Suppressor macrophage treated with lipopolysaccharide for 1 hour (primary cell): ENCODE measurements at places on chromosomes 3 and 15.

DNA sequence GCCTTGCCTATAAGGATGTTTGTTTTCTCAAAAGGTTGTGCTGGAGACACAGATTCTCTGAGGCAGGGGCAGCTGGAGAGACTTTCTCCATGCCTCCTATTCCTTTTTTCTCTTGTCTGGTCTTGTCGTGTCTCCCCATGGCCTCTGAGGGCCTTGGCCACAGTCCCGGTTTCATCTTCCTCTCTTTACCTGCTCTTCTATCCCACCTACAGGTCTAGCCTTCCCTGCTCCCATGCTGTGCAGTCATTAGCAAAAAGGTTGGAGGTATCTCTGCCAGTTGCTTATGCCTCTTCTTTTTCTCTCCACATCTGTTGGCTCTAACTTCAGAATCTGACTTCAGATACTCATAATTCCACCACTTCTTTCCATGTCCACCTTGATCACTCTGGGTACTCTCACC lies 191.1 kb downstream of the IL20RB start:
- DNase-seq = no peak

DNA sequence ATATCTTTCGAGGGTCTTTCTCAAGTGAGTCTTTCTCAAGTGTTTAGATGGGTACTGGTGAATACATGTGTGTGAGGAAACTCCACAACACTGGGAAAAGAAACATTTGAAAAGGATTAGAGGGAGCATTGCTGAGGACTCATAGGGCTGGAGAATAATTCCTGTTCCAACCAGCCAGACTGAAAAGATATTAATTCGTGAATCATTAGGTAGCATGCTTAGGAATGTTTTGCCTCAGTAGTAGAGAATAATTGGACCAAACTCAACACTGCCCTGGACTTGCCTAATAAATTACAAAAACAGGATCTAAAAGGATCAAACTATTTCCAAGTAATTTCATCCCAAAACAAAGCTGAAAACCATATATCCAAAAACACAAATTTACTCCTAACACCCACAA lies 17.3 kb downstream of the PP2D1 start:
- DNase-seq = no peak

- DNase-seq = peak; percentile 18
Measured at GRCh38 chr3:184230081-184230602, 757 bp downstream of the VWA5B2 start.

GRCh38 chr3:37752649-37753025 lies 109.0 kb upstream of the CTDSPL start:
- DNase-seq = no peak

DNA sequence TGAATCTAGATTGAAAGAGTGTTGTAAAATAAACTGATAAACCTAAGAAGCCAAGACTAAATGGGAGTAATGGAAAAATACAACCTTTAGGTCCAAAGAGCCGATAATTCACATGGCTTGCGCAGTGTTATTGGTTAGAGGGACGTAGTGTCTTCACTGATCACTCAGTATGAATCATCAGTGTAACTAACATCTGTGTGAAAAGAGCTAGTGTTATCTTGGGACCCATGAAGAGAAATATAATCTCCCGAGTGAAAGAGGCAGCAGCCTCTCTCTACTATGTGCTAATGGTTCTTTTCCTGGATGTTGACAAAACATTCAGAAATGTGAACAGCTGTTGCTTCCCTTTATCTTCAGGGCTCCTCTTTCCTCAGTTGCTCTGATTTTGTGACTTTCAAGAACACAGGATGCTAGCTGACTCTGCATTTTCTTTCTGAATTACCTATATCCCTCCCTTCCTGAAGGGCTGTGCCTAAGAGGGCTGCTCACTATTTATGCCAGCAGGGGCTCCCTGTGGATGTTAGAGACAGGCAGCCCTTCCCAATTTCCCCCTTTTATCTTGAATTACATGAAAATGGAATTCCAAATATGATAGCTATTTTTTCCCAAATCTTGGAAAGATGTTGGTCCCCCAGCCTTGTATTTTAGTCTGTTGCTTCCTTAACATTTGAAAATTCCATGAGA lies 128.8 kb downstream of the GRM7 start:
- no peak for DNase-seq
